ENCODE measurements at places on chromosomes 2 and 18.

GRCh38 chr2:99487906-99488305 is 1.9 kb downstream of the REV1 start:
- DNase-seq, result no peak

GRCh38 chr2:180734382-180734781 is 246.0 kb upstream of the UBE2E3 start:
- DNase-seq, result no peak

- no peak for DNase-seq
Measured at GRCh38 chr2:203451689-203452088, 83.4 kb downstream of the RAPH1 start.

DNA sequence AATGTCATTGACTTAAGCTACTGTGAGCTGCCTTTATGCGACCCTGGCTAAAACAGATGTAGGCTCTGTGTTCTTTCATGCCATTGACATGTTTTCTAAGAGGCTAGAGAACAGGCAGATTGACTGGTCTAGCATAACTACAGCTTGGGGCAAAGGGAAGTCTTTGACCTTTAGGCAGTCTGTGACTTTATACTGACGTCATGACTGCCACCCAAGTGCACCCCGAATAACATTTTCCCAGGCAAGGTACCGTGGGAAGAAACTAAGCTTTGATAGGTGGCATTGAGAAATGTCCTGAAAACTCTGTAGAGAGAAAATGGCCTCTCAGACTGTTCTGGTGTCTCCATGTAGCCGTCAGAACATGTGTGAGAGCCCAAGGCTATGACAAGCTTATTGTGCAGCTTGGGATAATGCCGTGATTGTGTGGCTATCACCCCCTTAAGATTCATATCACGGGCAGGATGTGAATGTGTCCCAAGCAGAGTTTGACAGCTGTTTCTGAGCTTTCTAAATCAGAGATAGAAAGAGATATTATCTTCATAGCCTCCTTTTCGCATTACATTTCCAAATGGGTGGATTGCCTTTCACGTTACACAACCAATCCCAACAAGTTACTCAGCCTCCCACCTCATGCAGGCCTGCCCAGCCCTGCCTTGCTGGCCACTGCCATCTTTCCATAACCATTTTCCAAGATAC is 672.2 kb upstream of the ACVR2A start:
- DNase-seq, result no peak

DNA sequence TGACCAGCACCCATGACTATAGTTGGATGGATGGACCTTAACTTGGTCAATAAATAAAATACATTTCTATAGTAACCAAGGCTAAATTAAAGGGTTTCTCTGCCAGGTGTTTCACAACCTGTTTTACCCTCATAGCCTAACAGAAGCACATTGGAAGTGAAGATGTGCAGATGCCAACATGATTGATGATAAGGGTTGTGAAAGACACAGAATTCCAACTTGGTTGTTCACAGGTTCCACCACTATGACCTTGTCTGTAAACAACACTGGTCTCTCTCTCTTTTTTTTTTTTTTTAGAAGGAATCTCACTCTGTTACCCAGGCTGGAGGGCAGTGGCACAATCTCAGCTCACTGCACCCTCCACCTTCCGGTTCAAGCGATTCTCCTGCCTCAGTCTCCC is 37.5 kb upstream of the PTH2R start:
- DNase-seq, result no peak

GRCh38 chr2:69383176-69383812 is 3.7 kb downstream of the GFPT1 start:
- no peak for DNase-seq

- peak; percentile 70 for DNase-seq
Measured at GRCh38 chr2:216017365-216017764, 4.0 kb upstream of the MREG start.

GRCh38 chr2:175462246-175462645 is 280.7 kb upstream of the ATP5MC3 start:
- DNase-seq, result no peak

- DNase-seq, result no peak
Measured at GRCh38 chr2:80255918-80256781, 48.4 kb downstream of the LRRTM1 start.

GRCh38 chr2:105339414-105339813 is 2.1 kb downstream of the C2orf49 start:
- no peak for DNase-seq

DNA sequence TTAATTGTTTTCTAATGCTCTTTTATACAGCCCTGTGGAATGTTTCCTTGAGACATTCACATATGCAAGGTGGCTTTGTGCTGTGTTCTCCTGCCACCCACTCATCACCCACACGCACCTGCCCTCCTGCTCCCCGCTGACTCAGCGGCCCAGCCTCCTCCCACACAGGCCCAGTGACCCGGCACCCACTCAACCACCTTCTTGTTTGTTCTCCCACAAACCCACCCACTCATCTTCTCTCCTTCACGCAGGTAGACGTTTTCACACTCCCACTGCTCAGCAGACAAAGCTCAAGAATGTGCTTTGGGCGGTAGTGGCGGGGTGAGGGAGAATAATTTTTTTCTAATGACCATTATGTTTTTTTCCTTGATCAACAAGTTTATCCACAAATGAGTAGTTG is 28.6 kb upstream of the NEMP2 start:
- DNase-seq, result peak; percentile 81

DNA sequence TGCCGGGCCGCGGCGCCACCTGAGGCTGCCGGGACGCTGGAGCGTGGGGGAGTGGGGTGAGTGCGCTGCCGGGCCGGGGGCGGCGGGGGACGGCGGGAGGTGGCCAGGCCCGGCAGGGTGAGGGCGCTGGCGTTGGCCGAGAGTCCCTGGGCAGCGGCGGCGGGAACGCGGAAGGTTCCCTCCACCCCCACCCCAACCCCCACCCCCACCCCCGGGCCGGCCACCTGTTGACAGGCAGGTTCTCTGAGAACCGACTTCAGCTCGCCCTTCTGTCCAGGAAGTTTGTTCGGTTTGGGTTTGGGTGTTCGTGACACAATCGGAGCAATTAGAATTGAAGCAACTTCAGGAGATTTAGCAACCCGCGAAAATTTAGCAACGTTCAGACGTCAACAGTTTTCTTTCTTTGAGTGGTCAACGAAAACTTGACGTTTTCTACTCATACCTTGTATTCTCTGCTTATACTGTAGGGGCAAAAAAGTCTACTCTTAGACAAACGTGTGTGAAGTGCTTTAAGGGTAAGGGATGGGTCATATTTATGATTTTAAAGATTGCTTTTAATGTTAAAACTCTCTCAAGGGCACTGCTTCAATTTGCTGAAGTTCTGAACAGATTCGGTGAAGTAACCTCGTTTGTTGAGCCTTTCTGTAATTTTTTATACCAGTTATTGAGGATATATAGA is 9.3 kb downstream of the OTX1 start:
- no peak for DNase-seq

- DNase-seq, result no peak
Measured at GRCh38 chr2:8577573-8577972, 104.3 kb upstream of the ID2 start.

GRCh38 chr2:111061191-111061590 is 59.5 kb upstream of the BCL2L11 start:
- DNase-seq, result no peak

DNA sequence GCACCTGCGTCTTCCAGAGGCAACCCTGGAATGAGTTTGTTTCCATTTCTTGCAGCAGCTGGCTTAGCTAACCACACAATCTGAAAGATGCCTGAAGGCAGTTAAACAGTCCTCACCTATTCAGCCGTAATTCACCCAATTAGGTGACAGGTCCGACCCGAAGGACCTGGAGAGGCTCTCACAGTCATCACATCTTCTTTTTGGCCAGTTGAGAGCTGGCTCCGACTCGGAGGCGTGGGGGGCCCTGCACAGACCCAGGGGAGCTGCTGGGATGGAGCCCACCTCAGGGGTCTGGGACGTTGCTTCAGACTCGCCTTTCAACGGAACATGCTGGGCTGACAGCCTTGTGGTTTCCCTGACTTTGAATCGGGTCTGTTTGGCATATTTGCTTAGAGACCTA is 187.3 kb downstream of the RTP5 start:
- DNase-seq, result no peak

DNA sequence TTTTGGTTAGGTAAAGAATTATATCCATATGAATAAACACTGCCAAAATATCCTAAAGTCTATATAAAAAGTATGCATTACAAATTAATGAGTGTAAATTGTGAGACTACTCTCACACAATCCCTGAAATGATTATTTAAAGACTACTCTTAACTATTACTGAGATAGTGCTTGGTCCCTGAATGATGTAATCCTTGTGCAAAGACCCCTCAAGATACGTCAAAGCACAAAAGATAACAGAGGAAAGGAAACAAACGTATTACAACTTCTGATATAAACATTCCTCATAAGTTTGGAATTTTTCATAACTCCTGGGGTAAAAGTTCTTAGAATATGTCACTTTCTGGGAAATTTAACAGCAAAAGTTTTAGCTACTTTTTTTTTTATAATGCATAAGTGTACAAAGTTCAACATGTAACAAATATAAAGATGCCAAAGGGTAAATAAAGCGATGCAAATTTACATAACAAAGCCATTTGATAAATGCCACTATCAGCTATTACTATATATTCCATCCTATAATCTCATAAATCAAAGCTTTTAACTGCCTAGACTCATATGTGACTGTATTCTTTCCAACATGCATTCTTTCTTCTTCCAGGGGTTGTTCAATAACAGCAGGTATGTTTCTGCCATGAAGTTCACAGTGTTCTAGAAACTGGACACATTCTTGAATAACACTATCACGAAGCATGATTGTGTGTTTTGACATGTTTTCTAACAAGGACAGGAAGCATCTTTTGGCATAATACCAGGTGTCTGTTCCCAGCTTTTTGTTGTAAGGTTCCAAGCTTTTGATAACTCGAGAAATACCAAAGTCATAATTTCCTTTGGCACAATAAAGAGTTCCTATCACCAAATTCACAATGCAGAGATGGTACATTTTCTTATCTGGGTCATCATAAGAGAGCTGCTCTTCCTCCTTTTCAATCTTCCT is 158.0 kb downstream of the AGPS start:
- DNase-seq, result no peak

DNA sequence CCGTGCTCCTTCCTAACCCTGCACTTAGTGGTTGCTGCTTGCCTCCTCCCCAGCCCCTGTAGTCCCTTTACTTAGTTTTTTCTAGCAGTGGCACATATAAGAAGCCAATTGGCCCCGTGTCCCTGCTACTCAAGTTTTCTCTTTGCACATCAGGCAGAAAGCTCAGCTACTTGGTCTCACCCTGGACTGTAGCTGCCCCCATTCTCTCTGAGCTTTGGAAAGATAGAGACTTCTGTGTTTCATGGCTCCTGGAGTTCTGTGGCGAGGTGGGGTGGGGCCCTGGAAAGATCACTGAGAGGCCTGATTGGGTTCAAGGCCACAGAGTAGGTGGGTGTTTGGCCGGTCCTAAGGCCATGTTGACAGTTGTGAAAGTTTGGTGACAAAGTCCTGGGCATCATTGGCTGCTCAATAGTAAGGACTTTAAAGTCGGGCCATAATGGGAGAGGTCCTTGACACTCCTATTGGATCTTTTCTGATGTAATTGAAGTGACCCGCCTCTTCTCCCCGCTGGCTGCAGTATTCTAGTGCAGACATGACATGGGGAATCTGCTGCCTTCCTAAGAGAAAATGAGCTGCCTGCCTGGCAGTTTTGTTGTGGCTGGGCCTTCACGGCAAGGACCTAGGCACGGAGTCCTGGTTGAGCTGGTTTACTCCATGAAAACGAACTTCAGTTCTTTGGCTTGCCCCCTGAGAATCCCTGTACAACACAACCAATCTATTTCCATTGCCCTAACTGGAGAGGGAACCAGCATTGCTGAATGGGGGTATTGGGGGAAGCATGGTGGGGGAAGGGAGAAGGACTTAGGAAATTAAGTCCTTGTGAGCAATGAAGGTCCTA is 26.2 kb upstream of the CYP27A1 start:
- no peak for DNase-seq

DNA sequence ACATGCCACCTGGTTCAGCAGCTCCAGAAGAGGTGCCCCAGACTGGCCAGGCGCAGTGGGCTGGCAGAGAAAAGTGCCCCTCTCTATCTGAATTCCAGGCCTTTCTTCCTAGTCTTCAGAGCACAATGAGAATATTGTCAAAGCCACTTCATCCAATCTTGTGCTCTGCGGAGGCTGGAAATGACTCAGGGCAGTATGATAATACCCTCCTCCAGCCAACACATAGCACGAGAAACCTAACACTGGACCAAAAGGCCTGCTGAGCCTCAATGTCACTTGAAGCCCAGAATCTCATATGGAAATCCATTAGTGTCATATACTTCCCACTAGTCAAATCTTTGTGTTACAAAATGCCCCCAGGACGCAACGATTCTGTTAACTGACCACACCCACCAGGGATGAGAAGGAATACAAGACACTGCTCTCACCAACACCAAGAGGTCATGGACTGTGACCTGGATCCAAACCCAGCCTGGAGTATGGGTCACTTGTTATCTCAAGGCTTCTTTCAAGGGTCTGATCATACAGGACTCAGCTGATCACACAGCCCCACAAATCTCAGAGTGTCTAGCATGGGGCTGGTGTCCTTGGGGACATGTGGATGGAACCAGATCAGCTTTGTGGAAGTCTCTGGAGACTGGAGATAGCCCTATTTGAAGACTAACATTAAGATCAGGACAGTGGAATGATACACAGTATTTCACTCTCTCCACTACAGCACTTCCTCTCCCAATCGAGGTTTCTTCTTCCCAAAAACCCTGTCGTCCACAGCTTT is 10.1 kb downstream of the KIF3C start:
- DNase-seq, result no peak

DNA sequence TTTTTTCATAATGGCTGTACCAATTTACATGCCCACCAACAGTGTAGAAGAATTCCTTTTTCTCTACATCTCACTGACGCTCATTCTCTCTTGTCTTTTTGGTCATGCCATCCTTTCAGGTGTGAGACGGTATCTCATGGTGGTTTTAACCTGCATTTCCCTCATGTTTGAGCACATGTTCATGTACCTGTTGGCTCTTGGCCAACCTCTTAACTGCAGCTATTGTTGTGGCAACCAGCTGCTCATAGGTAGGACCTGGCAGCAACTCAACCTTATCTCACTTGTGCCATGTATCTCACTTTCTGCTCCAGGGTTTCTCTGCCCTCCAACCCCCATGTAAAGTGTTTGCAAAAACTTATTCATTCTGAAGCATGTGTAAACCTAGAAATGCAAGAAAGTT is 167.5 kb downstream of the UPP2 start:
- no peak for DNase-seq

- no peak for DNase-seq
Measured at GRCh38 chr2:200578778-200579177, 7.0 kb upstream of the AOX1 start.

GRCh38 chr2:2656115-2657011 is 325.3 kb upstream of the MYT1L start:
- DNase-seq, result no peak

Measured in activated effector memory CD4-positive, alpha-beta T cell treated with anti-CD3 and anti-CD28 coated beads, Interleukin-2, amount 50 U/mL, for 16 hours (primary cell).